ENCODE measurements at places on chromosomes 16 and 17. TPM values are rescaled to one million over a fixed set of nuclear protein-coding genes. Genes with fewer than 3 reads are reported as not detected.

KCNJ18 gene
- not detected for polyA plus RNA-seq

KRT31 gene
- 0.32 TPM for polyA plus RNA-seq

ADGRG3 gene
- polyA plus RNA-seq = 1.1 TPM

PRDM7 gene
- polyA plus RNA-seq = 0.84 TPM

ABCC3 gene
- 27.4 TPM for polyA plus RNA-seq

FLOT2 gene
- 72.7 TPM for polyA plus RNA-seq

MMP15 gene
- 40.9 TPM for polyA plus RNA-seq

RFNG gene
- 54.4 TPM for polyA plus RNA-seq

AOC3 gene
- 134 TPM for polyA plus RNA-seq

HAGHL gene
- polyA plus RNA-seq = 3.9 TPM

SEC14L5 gene
- 0.29 TPM for polyA plus RNA-seq

POLR3E gene
- polyA plus RNA-seq = 55.3 TPM

SAMD14 gene
- polyA plus RNA-seq = 16.6 TPM

UMOD gene
- 1.8 TPM for polyA plus RNA-seq

PPP1R1B gene
- polyA plus RNA-seq = 50.3 TPM

CARD14 gene
- polyA plus RNA-seq = 1.2 TPM

NPEPPS gene
- 122 TPM for polyA plus RNA-seq

PCYT2 gene
- polyA plus RNA-seq = 15.7 TPM

LRRC37A gene
- polyA plus RNA-seq = 6.0 TPM

MRPS7 gene
- polyA plus RNA-seq = 59.8 TPM

KRT23 gene
- polyA plus RNA-seq = not detected

KREMEN2 gene
- 0.87 TPM for polyA plus RNA-seq

ADAM11 gene
- 2.8 TPM for polyA plus RNA-seq

BORCS6 gene
- polyA plus RNA-seq = 4.9 TPM

LUC7L3 gene
- 485 TPM for polyA plus RNA-seq

VASN gene
- polyA plus RNA-seq = 24.3 TPM

COX6A2 gene
- not detected for polyA plus RNA-seq

MPP3 gene
- polyA plus RNA-seq = 9.3 TPM

PLA2G10 gene
- polyA plus RNA-seq = 0.52 TPM

TMIGD1 gene
- not detected for polyA plus RNA-seq

Data from right lung (tissue), 10 donors.